ENCODE measurements at places on chromosomes 6 and 20.

DNA sequence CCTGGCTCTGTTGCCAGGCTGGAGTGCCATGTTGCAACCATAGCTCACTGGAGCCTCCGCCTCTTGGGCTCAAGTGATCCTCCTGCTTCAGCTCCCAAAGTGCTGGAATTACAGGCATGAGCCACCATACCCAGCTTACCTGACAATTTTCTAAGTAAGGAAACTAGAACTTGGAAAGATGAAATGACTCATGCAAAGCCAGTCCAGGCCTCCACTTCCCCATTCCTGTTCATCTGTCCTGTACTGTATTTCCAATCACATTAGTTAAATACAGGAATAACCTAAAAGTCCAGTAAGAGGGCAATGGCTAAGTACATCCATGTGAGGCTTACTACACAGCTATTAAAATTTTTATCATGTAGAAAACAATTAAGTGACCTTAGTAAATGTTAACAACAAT lies 8.3 kb upstream of the ADGB start:
- no peak for DNase-seq

GRCh38 chr6:119170447-119171087 lies 92.1 kb upstream of the FAM184A start:
- no peak for DNase-seq

GRCh38 chr20:7940341-7940740 lies at the start of gene HAO1:
TSS of gene HAO1 (minus strand) at chr20:7940458. CDS start at chr20:7940422, 36 bp downstream.
- DNase-seq: no peak

DNA sequence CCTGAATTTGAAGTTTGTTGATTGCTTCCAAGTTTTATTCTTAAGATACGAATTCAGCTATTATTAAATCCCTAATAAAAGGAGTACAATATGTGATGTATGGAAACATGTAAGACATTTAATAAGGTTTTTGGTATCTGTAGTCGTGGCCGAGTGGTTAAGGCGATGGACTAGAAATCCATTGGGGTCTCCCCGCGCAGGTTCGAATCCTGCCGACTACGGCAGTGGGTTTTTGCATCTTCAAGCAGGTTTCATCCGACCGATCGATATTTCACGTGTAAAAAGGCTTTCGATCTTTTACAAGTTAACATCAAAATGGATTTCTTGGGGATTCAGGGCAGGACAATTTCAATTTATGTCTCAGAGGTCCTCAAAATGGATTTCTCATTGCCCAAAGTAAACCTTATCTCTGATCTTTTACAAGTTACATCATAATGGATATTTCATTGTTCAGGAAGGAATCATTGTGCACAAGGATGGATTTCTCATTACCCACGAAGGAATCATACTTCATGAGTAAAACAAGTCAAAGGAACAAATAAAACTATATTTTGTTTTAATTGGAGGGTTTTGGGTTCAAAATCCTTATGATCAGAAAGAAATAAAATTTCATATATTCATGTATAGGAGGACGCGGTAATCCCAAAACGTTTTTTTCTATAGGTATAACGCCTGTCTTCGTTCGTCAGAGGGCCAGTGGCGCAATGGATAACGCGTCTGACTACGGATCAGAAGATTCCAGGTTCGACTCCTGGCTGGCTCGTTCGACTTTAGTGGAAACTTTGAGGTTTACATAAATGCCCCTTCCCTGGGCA lies 37.3 kb upstream of the BTN3A2 start:
- DNase-seq: peak; percentile 84

DNA sequence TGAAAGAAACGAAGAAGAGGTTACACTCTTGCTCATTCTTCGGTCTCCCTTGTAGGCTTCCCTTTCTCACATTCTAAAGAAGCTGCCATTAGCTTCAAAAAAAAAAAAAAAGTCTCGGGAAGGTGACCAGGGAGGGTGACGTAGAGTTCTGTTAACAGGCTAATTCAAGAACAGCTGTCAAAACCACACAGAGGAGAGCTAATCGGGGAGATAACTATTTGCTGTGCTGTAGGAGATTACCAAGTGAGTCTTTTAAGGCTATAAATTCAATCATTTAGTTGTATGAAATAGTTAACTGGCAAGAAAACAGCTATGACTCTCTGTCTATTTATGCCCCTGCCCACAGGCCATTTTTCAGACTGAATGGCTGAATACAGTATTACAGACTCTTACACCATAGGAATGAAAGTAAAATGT lies 256.8 kb downstream of the SYNE1 start:
- DNase-seq: peak; percentile 87

GRCh38 chr20:39576771-39577170 lies 614.6 kb downstream of the DHX35 start:
- no peak for DNase-seq

DNA sequence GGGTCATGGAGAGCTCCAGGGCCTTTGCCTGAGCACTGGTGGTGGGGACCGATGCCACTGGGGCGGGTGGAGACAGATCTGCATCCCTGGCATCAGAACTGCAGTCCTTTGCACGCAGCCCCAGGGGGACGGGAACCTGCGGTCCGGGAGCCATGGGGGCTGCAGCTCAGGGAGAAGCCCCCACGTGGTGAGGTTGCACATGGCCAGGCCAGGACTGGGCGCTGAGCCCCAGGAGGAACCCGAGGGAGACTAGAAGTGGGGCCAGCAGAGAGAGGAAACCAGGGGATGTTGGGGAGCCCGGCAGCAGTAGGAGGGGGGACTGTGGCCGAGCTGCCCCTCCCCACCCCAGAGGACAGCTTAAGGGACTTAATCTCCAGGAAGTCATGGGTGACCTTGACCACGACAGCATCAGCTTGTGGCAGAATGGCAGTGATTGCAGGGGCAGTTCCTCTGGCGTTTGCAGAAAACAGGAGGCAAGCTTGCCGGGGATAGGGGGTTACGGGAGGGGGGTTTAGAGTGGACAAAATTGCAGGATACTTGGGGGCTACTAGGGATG lies 18.0 kb upstream of the LSM14B start:
- DNase-seq: no peak
